Liver (tissue), 10 donors: ENCODE measurements at places on chromosomes 1 and 21. TPM values are rescaled to one million over a fixed set of nuclear protein-coding genes. Genes with fewer than 3 reads are reported as not detected.

Gene PLPPR4
- total RNA-seq, result 0.61 TPM

Gene KLF17
- total RNA-seq, result not detected

Gene LAMC1
- total RNA-seq, result 35.1 TPM

Gene ICOSLG
- 1.6 TPM for total RNA-seq

GRCh38 chr1:14236097-14236496 is 362.4 kb upstream of the KAZN start:
- no peaks in the 10 kb centered on the region for H3K4me1 ChIP-seq
- no peak for DNase-seq
- H3K27me3 ChIP-seq, result no peaks in the 10 kb centered on the region
- H3K4me3 ChIP-seq, result no peak overlapping the region

DNA sequence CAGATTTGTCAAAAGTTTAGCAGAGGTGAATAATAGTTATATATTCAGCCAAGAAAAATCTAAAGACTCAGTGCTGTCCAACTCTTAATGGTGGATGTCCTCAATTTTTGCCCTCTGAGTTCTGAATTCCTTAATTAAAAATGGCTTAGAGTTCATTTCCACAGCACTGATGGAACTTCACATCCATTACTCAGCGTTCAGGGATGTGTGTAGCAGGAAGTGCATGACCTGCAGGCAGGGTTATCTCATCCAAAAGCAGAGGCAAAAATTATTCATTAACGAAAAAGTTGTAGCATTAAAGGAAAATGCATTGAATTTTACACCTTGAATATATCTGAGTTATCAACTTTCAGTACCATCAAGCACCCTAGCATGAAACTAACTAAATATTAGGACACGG is 96.7 kb downstream of the ZP4 start:
- H3K27me3 ChIP-seq, result no peaks in the 10 kb centered on the region

Gene IL20
- 0.17 TPM for total RNA-seq

- H3K36me3 ChIP-seq, result peaks cover 11% of the 10 kb centered on the region
- DNase-seq, result no peak
- no peak overlapping the region for H3K4me3 ChIP-seq
- no peak overlapping the region for H3K27ac ChIP-seq
- H3K27me3 ChIP-seq, result no peaks in the 10 kb centered on the region
Observed at GRCh38 chr1:44647896-44648295, 26.4 kb downstream of the TMEM53 start.

- no peaks in the 10 kb centered on the region for H3K4me1 ChIP-seq
- H3K27ac ChIP-seq, result no peak overlapping the region
- no peak overlapping the region for H3K4me3 ChIP-seq
- DNase-seq, result no peak
Observed at GRCh38 chr1:205353612-205354011, 3.1 kb downstream of the KLHDC8A start.

Gene YRDC
- 9.3 TPM for total RNA-seq

DNA sequence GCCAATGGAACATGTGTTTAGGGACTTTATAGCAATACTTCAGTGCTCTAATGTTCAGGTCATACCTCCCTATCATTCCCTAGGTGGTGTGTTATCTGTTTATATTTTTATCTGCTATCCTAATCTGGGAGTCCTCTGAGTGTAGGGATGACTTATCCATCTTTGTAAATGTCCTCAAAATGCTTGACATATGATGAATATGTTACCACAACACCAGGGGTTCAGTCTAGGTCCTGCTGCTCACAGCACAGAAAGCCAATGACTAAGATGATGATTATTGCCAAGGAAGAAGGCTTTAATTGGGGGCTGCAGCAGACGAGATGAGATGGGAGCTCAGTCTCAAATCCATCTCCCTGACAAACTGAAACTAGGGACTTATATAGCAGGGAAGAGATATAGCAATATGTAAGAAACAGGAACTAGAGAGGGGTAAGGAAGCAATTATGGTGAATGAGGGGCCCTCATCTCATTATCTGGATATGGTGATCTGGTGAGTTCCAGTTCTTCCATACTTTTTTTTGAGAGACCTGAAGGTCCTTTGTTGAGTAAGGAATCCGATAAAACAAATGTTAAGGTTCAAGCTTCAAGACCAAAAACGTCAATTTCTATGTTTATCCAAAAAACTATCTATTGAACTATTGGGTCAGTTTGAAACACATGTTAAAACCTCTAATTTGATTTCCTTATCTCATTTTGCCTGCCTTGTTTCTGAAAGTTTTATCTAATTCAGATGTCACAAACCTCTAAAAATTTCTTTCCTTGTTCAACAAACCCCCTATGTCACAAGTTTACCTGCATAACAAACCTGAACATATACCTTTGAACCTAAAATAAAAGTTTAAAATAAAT is 256.7 kb upstream of the CACYBP start:
- H3K27me3 ChIP-seq, result no peaks in the 10 kb centered on the region
- no peaks in the 10 kb centered on the region for H3K36me3 ChIP-seq
- no peak overlapping the region for H3K27ac ChIP-seq
- H3K4me3 ChIP-seq, result no peak overlapping the region
- DNase-seq, result no peak
- H3K4me1 ChIP-seq, result no peaks in the 10 kb centered on the region

GRCh38 chr21:16504766-16505165 is 775.0 kb downstream of the USP25 start:
- H3K27me3 ChIP-seq, result no peaks in the 10 kb centered on the region
- H3K4me1 ChIP-seq, result no peaks in the 10 kb centered on the region
- no peak overlapping the region for H3K27ac ChIP-seq
- no peak for DNase-seq

DNA sequence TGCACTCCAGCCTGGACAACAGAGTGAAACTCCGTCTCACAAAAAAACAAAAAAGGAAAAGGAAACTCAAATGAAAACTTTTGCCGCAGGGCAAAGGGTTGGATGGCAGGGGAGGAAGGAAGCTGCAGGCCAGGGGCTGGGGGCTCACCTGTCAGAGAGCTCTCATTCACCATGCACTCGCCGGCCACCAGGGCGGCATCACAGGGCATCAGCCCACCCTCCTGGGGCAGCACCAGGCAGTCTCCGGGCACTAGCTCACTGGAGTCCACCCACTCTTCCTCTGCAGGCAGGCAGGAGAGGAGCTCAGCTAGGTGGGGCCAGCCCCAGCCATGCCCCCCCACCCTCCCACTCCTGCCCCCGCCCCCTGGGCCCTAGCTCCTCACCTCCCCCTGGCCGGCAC is 11.9 kb downstream of the ATP13A2 start:
- no peak overlapping the region for H3K27ac ChIP-seq
- H3K4me1 ChIP-seq, result no peaks in the 10 kb centered on the region
- H3K4me3 ChIP-seq, result no peak overlapping the region
- peaks cover 32% of the 10 kb centered on the region for H3K36me3 ChIP-seq
- no peaks in the 10 kb centered on the region for H3K27me3 ChIP-seq

- no peak for DNase-seq
- H3K27me3 ChIP-seq, result no peaks in the 10 kb centered on the region
- H3K36me3 ChIP-seq, result no peaks in the 10 kb centered on the region
- no peak overlapping the region for H3K27ac ChIP-seq
Observed at GRCh38 chr1:80988926-80989325, 811.8 kb upstream of the ADGRL2 start.

Gene MSH4
- total RNA-seq, result 0.14 TPM

GRCh38 chr1:229300099-229300757 is 29.3 kb downstream of the RAB4A start:
- H3K36me3 ChIP-seq, result peaks cover 6% of the 10 kb centered on the region
- H3K27me3 ChIP-seq, result no peaks in the 10 kb centered on the region
- no peak overlapping the region for H3K4me3 ChIP-seq
- H3K27ac ChIP-seq, result no peak overlapping the region
- no peak for DNase-seq
- H3K4me1 ChIP-seq, result peaks cover 21% of the 10 kb centered on the region
